Urinary bladder (tissue), 4 donors: ENCODE measurements at places on chromosomes 7 and 10.

- no peak for DNase-seq
Observed at GRCh38 chr10:114195079-114195478, 15.9 kb downstream of the TDRD1 start.

DNA sequence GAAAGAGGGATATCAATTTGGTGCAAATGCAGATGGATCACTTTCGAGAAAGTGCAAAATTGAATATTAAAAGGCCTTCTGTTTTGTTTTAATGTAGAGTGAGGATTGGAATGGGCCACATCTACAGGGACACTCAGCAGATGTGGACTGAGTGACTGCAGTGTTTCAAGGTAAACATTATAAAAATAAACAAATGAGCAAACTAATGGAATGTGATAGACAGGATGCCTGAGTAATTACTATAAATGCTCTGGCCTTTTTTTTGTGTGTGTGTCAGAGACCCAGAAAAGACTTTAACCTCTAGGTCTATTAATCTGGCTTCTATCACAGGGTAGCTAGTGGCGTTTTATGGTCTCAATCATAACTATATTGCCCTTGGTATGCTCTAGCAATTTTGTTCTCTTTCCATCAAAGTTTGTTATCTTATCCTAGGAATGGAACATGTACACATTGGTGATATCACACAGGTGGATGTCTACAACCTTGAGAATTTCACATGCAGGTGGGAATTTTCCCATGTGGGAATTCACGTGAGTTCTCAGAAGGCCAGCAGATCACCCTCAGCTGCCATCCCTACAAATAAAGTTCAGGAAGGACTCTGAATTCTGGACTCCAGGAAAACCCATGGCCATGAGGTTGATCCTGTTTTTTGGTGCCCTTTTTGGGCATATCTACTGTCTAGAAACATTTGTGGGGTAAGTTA lies at the start of gene CPA2:
TSS of gene CPA2 (plus strand) at position 606 of the 703 bp plus-strand sequence. CDS start at position 625, 19 bp downstream.
- no peak for DNase-seq

DNA sequence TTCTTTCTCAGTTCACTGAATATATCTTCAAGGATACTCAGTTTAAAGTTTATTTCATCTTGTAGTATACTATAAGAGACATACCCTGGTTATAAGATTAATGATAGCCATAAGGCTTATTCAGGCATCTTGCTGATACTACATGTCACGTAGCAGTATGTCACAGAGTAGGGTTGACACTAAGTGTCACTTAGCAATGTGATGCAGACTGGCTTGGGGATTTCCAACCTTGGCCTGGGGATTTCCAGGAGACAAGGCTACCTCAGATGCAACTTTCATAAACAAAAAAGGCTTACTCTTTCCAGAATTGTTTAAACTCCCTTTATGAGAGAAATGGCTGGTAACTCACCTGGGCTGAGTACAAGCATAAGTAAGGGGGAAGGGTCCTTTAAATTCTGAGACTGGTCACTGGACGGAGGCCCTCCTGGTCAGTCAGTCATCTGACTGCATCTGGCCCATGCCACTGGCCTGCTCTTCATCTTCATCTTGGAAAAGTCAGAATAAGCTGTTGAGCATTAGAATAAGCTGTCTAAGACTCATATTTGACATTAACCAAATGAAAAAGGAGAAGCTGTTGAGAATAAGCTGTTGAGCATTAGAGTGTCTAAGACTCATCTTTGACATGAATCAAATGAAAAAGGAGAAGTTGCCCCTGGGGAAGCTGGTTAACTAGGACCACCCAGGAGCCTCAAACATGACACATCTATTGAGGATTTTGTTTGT lies 9.5 kb downstream of the SLC13A1 start:
- DNase-seq = no peak

GRCh38 chr7:25246306-25246705 lies 18.0 kb upstream of the NPVF start:
- DNase-seq = no peak

DNA sequence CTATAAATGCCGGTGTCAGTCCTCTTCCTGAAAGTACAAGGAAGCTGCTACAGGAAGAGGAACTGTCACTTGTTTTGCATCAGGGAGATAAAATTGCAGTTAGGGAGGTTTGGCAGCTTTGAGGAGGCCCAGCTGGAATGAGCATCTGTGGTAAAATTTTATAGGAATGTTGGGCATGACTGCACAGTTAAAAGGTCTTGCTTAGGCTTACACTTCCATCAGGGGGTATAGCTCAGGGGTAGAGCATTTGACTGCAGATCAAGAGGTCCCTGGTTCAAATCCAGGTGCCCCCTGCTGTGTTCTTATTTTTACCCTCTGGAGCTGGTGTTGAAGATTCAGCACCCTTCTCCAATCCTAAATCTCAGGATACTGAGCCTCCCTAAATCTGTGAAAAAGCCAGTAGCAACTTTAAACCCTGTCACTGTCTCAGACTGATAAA lies 65.9 kb downstream of the ZNF467 start:
- DNase-seq = no peak

GRCh38 chr10:58531084-58531695 lies 18.5 kb downstream of the BICC1 start:
- DNase-seq = no peak

GRCh38 chr10:33376976-33377657 lies 42.6 kb upstream of the NRP1 start:
- DNase-seq = no peak

GRCh38 chr7:96701258-96701657 lies 8.4 kb downstream of the SEM1 start:
- DNase-seq = no peak

- DNase-seq = no peak
Observed at GRCh38 chr10:98748298-98748697, 301.6 kb upstream of the HPS1 start.

DNA sequence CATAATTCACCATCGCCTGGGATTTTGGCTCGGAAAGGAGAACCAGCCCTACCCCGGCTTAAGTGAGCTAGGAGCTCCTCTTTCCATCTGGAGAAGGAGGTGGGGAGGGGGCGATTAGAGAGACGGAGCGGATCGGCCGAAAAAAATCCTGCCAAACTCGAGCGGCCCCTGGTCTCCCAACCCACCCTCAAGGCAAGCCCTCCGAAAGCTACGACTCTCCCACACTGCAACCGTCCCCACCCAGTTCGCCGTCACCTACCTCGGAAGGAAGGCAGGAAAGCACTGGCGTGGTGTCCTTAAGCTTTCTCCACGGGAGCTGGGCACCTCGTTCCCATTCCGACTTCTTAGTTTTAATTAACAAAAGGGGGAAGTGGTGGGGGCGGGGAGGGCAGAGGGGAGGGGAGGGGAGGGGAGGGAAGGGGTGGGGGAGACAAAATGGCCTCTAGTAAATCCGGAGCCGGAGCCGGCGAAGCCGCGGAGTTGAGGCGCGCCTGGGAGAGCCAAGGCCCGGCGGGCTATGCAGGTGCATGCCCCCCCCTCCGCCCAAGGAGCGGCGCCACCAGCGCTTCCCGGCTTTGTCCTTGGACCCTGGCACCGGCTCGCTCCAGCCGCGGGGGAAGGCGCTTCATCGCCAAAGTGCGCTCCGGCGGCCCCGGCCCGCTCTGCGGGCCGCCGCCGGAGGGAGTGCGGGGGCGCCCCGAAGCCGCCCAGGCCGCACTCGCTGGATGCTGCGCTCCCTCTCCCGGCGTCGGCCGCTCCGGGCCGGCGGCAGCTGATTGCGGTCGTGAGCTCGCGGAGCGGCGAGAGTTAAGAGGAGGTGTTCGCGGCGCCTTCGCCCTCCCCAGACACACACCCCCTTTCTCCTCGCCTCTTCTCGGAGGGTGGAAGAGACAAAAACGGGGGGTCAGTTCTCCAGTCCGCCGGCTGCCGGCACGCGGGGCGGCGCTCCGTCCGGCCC lies at the start of gene LRRC4:
TSS of gene LRRC4 (minus strand) at position 784 of the 958 bp plus-strand sequence. CDS start 797 bp downstream, outside the sequence.
- no peak for DNase-seq

- no peak for DNase-seq
Observed at GRCh38 chr7:1105189-1105588, 17.3 kb downstream of the GPER1 start.

- DNase-seq = no peak
Observed at GRCh38 chr7:4042402-4043045, 639.6 kb upstream of the FOXK1 start.

DNA sequence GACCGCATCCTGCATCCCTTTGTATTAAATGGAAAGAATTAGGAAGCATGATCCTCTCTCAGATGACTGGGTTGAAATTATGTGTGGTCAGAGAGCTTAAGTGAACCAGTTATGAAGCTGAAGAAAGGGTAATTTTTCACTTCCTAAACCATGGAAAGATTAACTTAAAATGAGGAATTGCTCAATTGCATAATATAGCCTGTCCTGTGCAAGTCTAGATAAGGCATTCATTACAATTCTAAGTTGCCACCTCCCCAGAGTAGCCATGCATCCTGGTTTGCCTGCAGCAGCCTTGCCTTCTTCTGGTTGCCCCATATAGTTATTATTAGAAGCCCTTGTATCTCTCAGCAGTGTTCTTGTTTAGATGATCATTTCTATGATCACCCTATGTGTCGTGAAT lies 45.3 kb downstream of the STARD3NL start:
- no peak for DNase-seq
